ENCODE measurements at places on chromosomes 5 and 9.

DNA sequence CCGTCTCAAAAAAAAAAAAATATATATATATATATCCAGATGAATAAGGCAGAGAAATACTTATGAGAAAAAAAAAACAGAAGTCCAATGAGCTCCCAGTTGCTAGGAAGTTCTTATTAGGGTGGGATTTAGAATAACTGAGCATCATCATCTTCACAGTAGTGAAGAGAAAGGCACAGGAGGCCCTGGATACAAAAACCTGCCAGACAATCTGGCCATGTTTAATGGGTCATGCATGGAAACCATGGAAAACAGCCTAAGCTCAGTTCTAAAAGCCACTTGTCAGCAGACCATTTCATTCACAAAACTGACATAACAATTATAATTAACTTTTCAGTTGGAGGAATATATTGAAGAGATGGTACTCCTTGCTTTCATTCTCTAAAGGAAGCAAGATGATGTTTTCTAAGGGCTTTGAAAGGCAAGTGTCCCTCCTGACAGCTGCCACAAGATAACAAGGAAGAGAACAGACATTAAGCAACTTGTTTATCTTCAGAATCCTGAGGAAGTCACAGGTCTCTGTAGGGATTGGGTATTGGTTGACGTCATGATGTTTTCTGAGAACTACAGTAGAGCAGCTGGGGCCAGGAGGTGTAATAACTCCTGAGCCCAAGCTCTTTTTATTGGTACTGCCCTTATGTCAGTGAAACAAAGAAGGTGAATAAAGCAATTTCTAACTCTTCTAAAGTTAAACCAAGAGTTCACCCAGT, 463.1 kb downstream of the DMAC1 start:
- DNase-seq, result no peak

- DNase-seq, result no peak
Measured at GRCh38 chr9:89666364-89666763, 61.6 kb downstream of the GADD45G start.

DNA sequence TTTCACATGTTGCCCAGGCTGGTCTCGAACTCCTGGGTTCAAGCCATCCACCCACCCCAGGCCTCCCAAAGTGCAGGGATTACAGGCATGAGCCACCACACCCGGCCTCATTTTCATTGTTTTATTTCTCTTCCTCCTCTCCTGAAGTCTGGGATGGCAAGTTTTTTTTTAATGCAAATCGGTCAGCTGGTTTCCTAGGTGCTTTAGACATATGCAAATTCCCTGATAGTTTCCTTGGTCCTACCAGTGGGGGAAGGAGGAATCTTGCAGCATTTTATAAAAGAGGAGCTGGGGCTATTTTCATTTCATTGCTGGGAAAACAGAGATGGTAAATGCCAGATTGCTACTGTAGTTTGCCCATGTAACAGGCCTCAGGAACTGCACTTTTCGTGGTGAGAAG, 179.4 kb downstream of the ACTL7B start:
- no peak for DNase-seq

GRCh38 chr5:92748072-92748676, 832.8 kb downstream of the NR2F1-AS1 start:
- DNase-seq, result no peak

DNA sequence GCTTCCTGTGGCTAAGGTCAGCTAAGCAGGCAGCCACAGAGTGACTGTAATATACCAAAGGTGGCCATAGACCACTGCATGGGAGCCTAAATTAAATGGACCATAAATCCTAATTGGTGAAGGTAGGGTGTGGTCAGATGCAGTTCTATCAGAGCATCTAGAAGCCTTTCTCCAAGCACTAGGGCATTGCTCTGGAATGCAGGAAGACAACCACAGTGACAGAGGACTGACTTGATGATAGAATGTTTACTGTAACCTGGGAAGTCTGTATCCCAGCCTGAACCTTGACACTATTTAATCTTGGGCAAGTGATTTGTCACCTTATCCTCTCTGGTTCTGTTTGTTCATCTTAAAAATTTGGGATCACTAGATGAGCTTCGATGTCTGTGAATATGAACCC, 2.3 kb downstream of the FBXO38 start:
- no peak for DNase-seq

Data from T1000 (cell line).